Renal pelvis (tissue), 12 donors: ENCODE measurements at places on chromosomes 3 and 15. TPM values are rescaled to one million over a fixed set of nuclear protein-coding genes. Genes with fewer than 3 reads are reported as not detected.

- no peak for DNase-seq
Observed at GRCh38 chr15:90401495-90401894, 13.5 kb downstream of the IQGAP1 start.

GRCh38 chr3:128488636-128488990, 4.4 kb downstream of the GATA2 start:
- DNase-seq = no peak

DNA sequence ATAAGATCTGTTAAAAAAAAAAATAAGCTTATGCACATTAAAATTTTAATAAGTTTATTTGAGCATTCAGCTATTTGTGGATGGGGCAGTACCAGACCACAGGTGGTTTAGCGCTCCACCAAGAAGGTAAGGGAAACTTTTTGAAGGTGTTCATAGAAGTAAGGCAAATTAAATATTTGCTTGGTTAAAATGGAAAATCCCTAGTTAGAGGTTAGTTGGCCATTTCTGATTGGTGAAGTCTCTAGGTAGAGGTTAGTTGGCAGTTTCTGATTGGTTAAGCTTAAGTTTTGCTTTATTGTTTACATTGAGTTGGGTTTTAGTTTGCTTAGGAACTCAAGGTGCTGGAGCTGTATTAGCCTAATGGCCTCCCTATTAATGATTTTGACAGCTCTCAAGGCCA, 30.7 kb downstream of the SCN11A start:
- DNase-seq = no peak

Gene AADACL2
- not detected for polyA plus RNA-seq

DNA sequence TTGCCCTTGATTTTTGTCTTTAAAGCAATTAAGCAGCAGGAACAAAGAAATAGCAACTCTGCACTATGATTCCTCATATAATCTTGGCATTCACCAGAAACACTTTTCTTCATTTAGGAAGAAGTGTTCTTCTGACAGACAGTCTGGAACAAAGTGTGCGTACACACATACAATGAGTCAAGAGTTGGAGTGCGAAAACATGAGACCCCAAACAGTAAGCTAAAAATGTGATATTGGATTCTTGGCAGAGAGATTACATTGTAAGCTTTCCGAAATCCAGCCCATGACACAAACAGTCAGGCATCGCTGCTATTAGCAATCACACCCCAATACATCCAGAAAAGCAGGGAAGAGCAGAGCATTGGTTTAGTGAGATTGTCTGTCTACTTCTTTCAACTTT, 306.7 kb upstream of the TBC1D5 start:
- DNase-seq = no peak

- DNase-seq = no peak
Observed at GRCh38 chr3:124685481-124685880, 44.8 kb upstream of the UMPS start.

GRCh38 chr15:78225783-78226541, 8.4 kb downstream of the ACSBG1 start:
- no peak for DNase-seq

Gene RASL12
- polyA plus RNA-seq = 7.2 TPM

Gene PLCD1
- polyA plus RNA-seq = 24.0 TPM

DNA sequence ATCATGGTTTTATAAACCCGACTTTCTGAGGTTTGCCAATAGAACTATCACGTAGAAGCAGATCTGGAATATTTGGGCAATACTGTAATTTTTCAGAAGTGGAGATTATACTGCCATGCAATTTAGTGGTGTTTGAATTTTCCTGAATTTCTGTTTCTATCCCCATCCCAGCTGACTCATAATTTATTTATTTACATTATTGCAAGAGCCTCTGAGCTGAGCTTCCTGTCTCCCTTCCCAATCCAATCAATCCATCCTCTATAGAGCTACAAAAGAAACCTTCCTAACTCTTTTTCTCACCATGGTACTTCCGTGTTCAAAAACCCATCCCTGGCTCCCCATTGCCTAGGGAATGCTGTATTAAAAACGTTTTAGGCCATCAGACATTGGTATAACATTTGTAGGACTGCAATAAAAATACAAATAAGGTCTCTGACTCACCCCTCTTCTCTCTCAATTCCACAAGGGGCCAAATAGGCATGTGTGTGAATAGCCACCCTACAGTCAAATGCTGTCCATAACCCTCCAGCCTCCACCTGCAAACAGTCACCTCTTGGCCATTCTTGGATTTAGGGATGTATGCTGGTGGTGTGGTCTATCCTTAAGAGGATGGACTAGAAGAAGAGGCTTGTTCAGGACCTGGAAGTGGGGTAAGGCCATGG, 190.7 kb downstream of the CD47 start:
- DNase-seq = no peak

DNA sequence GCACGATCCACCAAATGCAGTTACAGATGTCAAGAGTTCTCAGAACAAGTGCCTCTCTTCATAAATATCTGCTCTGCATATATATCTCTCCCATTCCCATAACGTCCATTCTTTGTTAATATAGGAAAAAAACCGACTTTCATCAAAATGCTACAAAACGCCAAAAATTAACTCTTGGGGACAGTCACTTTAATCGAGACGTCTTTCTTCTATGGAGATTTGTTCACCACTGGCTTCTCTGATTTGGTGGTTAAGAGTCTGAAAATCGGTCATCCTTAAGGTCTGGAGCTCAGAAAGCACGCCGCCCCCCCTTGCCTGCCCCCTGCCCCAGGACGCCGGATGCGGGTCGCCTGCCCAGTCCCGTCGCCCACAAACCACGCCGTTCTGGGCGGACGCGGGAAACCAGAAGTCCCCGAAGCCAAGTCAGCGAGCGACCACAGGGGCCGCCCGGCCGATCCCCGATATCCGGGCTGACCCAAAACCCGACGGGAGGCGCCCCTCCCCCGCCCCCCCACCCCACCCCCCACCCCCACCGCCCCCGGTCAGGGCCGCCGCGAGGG, 252.7 kb downstream of the TJP1 start:
- DNase-seq = no peak

- DNase-seq = no peak
Observed at GRCh38 chr3:171444001-171444690, 16.1 kb downstream of the TNIK start.

DNA sequence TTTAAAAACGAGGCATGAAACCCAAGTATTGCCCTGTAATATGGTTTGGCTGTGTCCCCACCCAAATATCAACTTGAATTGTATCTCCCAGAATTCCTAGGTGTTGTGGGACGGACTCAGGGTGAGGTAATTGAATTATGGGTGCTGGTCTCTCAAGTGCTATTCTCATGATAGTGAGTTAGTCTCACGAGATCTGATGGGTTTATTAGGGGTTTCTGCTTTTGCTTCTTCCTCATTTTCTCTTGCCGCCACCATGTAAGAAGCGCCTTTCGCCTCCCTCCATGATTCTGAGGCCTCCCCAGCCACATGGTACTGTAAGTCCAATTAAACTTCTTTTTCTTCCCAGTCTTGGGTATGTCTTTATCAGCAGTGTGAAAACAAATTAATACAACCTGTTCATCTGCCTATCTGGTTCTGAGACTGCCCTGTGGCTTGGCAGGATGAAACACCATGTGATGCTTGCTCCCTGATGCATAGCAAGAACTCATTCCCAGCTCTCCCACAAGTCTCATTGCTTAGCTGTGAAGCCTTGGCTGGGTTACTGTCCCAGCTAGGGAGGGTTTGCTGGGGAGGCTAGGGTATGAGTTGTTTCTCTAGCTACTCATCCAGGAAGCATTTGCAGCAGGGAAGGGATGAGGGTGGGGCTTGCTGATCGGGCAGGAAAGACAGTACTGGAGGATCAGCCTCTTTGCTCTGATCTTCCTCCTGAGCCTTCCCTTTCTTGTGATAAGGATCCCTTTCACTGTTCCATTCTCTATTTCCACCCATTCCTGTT, 3.7 kb upstream of the SQOR start:
- DNase-seq = no peak

DNA sequence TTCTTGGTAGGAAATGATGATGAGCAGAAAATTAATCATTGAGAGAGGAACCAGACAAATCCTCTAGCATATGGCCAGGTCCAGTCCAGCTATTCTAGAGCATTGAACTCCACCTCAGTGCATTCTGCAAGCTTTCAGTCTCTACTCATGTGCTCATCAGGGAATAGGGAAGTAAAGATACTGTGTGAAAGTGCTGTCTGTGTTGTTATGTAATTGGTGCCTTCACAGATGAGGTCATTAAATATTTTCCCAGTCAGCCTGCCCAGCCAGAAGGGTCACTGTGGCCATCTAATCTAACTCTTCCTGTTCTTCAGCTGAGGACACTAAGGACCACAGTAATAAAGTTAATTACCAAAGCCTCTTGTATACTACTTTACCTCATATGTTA, 28.2 kb downstream of the C3orf62 start:
- no peak for DNase-seq

Gene IL5RA
- 0.48 TPM for polyA plus RNA-seq

- peak; percentile 68 for DNase-seq
Observed at GRCh38 chr3:40120806-40121205, 188.7 kb upstream of the EIF1B start.

- DNase-seq = no peak
Observed at GRCh38 chr3:25531971-25532370, 103.9 kb downstream of the RARB start.

DNA sequence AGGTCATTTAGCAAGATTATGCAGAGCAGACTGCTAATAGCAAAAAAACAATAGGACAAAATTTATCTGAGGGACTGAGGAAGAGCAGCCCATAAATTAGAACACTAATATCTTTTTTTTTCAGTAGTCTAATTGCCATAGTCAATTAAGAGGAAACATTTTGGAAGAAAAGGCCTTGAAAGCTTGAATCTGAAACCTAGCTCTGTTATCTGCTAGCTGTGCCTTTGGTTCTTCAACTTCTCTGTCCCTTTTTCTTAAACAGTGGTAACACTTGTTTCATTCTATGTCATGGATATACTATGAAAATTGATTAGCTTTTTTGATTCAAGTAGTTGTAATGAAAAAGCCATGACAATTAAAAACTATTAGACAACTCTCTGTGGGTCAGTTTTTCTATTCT, 1.7 kb downstream of the ATR start:
- no peak for DNase-seq

DNA sequence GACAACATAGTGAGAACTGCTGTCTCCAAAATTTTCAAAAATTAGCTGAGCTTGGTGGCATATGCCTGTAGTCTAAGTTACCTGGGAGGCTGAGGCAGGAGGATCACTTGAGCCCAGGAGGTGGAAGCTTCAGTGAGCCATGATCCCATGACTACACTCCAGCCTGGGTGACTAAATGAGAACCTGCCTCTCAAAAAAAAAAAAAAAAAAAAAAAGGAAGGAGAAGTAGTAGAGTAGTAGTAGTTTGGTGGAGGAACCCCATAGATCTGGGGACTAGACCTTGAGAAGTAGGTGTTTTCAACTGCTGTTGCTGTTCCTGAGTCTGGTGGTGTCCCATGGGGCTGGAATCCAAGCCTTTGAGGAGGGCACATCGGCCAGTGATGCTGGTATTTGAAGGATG, 38.4 kb upstream of the UBE2E2 start:
- DNase-seq = no peak

DNA sequence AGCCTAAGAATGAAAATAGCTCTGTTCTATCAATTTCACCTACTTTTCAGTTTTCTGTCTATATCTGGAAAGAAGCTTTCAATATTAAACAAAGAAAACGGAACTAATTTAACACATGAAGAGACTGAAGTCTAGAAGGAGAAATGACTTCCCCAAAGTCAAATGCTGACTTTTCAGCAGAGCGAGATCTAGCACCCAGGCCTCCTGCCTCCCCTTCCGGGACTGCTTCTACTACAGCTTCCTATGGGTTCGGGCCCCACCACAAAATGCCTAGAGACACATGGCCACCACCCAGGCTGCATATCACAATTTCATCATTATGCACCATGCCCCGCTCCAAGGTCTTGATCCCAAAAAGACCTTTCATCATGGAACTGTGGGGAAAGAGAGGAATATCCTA, 104.5 kb downstream of the SST start:
- no peak for DNase-seq

DNA sequence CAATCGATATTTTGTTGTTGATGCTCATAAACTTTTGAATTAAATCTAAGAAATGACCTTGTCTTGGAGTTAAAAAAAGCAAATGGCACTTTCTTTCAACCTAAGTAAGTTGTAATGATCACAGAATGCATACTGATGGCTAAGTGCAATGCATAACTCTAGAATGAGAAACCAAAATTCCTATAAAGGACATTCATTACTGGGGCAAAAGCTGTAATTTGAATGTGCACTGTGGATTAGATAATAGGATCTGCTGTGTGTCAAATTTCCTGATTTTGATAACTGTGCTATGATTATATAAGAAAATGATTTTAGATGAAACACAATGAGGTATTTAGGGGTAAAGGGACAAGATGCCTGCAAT, 14.3 kb downstream of the SIAH2 start:
- DNase-seq = no peak

DNA sequence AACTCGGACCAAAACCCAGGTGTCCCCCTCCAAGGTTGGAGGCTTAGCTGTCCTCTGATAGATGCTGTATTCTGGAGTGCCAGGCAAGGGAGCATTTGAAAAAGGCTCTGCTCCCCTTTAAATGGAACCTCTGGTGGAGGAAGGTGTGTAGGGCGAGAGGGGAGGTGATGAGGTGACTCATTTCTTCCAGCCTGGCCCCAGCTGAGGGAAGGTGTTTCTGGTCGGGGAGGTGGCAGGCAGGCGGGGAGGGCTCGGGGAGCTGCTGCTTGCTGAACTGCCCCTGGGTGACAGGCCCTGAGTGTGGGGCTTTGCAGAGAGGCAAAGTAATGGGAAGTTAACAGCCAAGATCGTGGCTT, 18.8 kb downstream of the PSTPIP1 start:
- DNase-seq = no peak

Gene SAXO2
- 7.7 TPM for polyA plus RNA-seq

DNA sequence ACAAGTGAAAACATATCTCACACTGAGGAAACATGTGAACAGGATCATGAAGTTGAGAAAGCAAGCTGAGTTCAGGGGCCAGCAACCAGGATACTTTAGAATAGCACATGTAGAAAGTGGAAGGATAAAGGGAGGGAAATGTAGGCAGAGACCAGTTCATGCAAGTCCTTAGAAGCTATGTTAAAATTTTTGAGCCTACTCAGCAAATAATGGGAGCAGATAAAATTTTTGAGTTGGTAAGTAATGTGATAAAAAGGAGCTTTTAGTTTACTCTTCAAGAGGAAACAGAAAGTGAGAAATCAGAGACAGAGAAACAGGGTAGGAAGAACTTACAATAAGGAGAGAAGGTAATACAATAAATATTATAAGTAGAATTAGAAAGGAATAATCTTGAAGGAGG, 105.6 kb upstream of the ZBTB20 start:
- no peak for DNase-seq

Gene TCAIM
- polyA plus RNA-seq = 43.6 TPM

GRCh38 chr3:188863999-188864406, 307.8 kb upstream of the TPRG1 start:
- no peak for DNase-seq

Gene TXNRD3
- 18.2 TPM for polyA plus RNA-seq
